Activated CD4-positive, CD25-positive, alpha-beta regulatory T cell (primary cell): ENCODE measurements at places on chromosomes 16 and 17.

- no peak for DNase-seq
These were observed 141.4 kb upstream of the GSE1 start for GRCh38 chr16:85471469-85472431.

- DNase-seq = no peak
These were observed 65.1 kb downstream of the NUP93 start for GRCh38 chr16:56795011-56795410.

DNA sequence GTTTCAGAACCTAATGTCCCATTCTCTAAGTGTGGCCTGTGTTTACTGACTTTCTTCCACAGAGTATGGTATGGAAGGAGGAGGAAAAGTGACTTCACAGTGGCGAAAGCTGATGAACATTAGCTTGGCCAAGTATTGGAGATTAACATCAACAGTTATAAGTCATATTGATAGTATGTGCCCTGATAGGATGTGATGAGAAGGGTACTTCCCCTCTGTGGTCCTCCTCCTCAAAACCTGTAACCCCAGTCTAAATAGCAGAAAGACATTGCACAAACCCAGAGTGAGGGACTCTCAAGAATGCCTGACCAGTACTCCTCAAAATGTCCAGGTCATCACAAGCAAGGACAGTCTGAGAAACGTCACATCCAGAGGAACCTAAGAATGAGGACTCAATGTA lies 73.1 kb downstream of the CLEC16A start:
- no peak for DNase-seq

DNA sequence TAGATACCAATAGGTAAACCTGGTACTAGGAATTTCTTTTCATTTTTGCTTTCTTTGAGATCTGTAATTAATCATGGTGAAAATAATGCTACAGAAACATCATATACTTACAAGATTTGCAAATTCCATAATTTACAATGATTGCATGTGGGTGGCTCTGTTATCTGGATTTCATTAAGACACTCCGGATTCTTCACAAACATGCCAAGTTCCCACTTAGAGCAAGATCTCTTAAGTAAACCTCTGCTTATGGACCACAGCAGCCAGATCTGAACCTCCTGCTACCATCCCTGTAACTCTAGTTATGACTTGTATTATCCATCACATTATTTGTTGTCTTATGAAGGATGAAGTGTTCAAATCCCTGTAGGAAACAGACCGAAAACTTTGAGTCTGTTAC lies 424.7 kb downstream of the CDH13 start:
- DNase-seq = no peak

DNA sequence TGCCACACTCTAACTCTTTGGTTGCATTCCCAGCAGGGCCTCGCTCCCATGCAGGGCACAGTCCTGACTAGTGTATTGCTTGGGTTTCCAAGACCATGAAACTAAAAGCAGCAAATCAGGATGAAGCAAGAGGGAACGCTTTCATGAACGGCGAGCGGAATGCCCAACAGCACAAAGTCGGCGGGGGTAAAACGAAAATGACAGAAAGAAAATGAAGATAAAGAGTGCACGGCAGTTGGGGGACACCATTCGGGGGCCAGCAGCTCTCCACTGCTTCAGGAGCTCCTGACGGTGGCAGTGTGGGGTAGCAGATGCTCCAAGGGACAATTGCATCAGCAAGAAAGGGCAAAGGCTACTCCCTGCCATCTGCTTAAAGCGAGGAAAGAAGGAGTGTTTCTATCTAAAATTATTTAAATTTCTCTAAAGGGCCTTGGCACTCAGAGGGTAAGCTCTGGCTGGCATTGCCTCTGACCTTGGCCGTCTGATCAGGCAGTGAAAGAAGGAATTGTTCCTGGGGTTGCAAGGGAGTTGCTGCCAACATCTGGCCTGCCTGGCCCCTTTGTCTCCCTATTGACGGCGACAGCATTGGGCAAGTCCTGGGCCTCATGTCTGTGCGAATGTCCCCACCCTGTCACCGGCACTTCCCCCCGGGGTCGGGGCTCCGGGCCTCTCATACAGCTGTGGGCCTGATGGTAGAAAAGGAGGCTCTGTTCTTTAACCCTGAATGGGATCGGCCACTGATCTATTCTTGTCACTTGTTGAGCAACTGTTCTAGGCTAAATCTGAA lies 138.2 kb downstream of the CMIP start:
- no peak for DNase-seq

DNA sequence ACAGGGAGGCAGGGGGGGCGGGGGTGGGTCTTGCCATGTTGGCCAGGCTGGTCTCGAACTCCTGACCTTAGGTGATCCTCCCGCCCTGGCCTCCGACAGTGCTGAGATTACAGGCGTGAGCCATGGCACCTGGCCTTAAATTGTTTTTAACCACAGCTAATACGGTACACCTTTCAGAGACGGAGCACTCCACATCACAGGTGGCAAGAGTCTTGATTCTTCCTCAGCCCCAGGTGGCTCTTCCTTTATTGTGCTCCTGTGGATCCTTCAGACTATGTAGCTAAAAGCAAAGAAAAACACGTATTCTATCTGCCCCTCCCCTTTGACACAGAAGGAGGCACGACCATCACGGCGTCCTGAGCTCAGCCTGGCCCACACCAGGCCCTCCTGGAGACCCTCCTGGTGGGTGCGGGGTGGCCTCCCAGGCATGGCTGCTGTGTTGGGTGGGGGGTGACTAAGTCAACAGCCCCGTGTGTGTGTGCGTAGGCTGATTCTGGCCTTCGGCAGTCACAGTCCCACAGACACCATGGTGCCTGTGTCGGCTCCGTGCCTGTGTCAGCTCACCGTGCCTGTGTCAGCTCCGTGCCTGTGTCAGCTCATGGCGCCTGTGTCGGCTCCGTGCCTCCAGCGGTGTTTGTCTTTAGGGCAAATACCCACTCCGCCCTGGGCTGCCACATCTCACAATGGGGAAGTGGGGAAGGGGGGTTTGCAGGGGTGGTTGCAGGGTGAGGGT lies 10.8 kb upstream of the SECTM1 start:
- no peak for DNase-seq

DNA sequence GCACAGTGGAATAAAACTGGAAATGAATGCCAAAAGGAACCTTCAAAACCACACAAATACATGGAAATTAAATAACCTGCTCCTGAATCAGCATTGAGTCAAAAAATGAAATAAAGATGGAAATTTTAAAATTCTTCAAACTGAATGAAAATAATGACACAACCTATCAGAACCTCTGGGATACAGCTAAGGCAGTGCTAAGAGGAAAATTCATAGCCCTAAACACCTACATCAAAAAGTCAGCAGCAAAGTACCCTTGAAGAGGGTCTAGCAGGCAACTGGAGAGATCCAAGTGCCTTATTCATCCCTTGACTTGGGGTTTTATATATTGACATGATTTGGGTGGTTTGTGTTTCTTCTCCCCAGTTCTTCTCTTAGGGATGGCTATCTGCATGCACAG lies 294.1 kb downstream of the PMP22 start:
- no peak for DNase-seq

- no peak for DNase-seq
These were observed 7.4 kb upstream of the PSMC5 start for GRCh38 chr17:63819585-63820537.

DNA sequence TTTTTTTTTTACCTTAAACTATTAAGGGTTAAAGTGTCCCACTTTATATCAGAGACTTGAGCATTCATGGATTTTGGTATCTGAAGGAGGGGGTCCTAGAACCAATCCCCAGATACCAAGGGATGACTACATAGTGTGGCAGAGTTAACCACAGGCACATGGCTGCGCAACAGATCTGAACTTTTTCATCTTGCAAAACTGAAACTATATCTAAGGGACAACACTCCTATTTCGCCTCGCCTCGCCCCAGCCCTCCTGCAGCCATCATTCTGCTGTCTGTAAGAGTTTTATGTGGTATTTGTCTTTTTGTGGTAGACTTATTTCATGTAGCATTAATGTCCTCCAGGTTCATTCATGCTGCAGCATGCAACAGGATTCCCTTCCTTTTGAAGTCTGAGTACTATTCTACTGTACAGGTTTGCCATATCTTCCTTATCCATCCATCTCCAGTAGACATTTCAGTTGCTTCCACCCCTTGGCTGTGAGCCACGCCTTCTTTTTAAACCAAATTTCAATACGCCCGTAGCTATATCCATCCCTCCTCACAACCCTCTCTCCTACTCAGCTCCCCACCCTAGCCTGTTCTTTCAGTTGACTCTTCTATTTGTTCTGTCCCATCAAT lies 53.2 kb downstream of the AMFR start:
- DNase-seq = no peak

- DNase-seq = no peak
These were observed 2.2 kb upstream of the PIGS start for GRCh38 chr17:28573521-28573920.

DNA sequence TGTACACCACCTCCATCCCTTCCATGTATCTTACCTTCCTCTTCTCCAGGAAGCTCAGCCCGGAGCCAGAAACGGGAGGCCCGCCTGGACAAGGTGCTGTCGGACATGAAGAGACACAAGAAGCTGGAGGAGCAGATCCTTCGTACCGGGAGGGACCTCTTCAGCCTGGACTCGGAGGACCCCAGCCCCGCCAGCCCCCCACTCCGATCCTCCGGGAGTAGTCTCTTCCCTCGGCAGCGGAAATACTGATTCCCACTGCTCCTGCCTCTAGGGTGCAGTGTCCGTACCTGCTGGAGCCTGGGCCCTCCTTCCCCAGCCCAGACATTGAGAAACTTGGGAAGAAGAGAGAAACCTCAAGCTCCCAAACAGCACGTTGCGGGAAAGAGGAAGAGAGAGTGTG lies 756 bp upstream of the MVP start:
- no peak for DNase-seq

DNA sequence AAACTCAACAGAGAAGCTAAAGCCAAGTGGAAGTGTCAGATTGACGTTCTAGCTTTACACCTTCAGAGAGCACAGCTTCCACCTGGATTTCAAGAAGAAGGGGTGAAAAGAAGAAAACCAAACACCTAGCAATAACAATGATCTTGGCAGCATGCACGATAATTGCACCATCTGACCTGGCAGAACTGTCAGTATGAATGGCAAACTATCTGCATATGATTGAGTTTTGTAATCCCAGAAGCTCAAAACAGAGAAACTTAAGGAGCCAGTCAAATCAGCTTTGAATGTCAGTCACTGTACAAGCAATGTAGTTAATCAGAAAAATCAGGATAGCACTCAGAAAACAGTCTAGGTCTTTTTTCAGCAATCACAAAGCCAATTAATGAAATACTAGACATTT lies 427.1 kb downstream of the ZFHX3 start:
- no peak for DNase-seq

GRCh38 chr17:11825572-11826209 lies 171.6 kb downstream of the ZNF18 start:
- no peak for DNase-seq

DNA sequence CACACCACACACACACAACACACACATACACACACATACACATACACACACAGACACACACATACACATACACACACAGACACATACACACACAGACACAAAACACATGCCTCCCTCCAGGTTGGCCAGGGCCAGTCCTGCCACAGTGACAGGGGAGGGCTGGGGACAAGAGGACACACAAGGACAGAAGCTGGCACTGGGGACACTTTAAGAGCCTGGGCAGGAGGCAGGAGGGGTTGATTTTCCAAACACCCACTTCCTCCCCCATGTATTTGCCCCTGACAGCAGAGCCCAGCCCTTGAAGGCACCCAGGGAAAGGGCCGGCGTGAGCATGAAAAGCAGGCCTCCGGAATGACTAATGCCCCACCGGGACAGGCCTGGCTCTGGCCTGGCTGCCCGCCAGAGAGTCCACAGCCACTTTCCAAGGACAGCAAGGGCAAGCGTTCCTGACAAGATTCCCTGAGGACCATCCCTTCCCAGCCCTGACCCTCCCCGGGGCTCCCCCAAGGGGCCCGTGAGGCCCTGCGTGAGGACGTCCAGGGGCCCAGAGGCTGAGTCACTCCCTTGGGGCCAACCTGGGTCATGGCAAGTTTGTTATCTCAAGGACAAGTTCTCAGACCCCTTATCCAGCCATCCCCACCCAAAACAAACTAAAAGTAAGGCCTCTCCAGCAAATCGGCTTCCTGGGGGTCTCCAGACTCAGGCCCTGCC lies 235.6 kb downstream of the ZNF423 start:
- no peak for DNase-seq

GRCh38 chr17:72945473-72945872 lies 147.0 kb downstream of the SLC39A11 start:
- DNase-seq = no peak

DNA sequence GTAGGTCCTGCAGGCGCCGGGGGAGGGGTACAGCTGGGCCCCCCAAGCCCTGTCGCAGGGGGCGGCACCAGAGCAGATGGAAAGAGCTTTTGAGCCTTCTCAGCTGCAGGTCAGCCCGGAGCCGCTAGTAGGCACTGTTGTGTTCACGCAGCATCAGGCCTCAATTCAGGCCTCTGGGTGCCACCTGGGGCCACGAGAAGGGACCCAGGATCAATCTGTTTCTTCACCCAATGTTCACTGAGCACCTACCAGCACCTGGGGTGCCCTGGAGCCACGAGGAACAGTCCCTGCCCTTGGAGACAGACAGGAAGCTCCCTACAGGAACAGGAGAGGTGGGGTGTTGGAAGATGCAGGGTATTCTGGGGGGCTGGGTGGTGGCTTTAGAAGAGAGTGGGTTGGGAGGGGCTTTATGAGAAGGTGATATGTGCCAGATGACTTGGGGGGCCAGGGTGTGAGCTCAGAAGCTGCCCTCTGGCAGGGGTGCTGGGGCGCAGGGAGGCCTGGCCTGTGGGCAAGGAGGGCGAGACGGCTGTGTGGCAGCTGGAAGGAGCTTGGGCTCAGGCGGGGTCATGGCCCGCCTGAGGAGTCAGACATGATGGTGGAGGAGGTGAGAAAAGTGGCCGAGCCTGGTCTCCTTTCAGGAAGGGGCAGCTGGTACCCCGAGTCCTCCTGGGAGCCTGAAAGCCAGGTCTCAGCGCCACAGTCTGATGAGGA lies 121.9 kb upstream of the GSE1 start:
- DNase-seq = no peak

DNA sequence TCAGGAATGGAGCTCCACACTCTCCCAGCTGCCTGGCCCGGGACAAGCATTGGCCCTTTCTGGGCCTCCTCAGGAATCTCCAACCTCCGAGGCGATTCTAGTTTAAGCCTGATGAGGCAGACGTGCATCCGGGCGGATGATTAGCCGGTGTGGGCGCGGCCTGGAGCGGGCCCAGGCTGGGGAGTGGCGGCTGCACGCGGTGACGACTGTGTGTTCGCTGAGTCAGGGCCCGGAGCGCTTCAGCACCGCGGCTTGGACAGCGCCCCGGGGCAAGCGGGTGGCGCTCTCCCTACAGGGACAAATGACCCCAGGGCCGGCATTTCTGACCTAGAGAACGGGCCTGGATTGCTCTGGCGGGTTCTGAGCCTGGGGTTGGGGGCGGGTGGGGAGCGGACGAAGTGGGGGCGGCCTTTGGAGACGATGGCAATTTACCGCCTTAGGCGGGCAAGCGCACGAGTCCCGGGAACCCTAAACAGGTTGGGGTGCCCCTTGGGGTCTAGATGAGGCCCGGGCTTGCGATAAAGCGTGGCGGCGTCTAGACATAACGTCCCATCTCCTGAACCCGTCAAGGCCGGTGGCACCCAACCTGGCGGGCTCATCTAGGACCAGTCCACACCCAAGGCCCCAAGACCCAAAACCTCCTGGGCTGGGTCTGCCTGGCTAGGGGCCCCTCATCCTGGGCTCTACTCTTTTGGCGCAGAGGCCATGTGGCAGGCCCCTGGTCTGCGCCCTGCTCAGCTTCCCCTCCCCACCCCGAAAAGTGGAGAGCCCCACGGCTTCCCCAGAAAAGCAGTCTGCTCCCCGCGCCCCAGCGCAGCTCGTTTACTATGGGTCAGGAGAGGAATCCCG lies 22.3 kb upstream of the ZNHIT3 start:
- DNase-seq = no peak
